ENCODE measurements at places on chromosomes 3 and 15.

GRCh38 chr15:62913246-62913645 is 129.3 kb upstream of the TPM1 start:
- DNase-seq = no peak

DNA sequence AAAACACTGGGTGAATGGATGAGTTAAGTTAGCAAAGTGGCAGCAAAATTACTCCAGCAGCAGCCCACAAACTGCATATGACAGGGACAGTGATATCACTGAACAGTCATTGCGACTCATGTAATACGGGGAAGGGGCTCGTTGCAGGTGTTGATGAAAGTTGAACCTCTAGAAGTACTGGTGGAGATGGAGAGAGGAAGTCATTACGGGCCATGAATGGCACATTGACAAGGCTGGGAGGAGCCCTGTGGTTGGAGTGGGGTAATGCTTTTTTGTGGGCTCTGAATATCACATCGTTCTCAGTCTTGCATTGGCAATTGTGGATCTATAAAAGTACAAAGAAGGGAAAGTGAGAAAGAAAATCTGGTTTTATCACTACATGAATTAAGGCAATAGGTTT is 278.1 kb downstream of the ZPLD1 start:
- DNase-seq = no peak

DNA sequence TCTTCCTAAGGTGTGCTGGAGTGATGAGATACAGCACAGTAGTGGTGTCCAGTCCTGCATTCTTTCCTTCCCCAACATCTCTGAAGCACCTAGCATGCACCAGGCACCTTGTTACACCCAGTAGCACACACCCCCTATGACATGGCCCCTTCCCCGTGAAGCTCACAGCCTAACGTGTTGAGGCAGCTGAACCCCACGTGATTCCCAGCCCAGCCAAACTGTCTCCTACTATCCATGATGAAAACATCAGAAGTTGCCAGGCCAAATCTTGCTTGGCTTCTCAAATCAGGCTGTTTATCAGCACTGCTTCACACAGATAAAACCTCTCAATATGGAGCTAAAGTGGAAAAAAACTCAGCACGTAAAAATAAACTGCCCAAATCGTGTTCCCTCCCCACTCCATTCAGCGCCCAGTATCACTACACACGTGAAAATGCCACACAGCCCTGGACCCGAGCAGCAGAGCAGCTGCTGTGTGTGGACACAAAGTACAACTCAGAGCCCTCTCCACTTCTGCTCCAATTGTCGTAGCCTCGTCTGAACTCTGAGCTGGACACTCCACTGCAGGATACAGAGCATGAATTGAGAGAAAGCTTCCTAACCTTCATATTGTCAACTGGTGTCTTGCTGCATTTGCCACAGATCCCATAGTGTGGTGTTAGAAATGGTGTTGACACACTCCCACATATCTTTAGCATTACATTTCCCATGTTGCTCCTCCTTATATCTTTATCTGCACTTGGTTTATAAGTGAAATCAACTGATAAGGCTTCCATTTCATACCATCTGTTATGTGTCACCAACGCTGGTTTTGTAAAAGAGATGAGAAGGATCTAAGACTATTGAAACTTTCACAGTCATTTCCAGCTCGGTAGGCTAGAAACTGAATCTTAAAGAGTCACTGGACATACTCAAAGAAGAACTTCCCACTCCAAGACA is 279.8 kb downstream of the RORA start:
- no peak for DNase-seq

DNA sequence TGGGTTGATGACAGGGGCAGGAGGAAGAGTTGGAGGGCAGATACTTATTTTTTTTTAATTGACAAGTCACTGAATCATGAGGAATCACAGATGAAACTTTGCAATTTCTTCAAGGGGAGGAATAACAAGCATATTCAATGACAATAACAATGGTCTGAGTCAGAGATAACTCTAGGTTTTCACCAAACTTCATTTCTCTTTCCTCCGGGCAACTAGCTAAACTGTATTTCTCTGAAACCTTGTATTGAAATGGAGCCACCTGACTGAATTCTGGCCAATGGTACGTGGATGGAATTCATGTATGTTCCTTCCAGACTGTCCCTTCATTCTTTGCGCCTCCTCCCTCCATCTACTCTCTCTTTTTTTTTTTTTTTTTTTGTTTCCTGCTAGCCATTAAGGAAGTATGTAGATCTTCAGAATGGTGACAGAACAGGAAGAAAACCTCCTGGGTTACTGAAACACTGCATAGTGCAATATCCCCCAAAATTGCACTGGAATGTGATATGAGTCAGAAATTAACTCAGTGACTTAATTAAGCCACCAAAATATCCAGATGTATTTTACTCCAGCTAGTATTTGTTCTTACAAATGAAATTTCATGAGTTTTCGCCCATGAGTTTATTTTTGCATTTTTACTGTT is 495.4 kb downstream of the OTOL1 start:
- DNase-seq = no peak

DNA sequence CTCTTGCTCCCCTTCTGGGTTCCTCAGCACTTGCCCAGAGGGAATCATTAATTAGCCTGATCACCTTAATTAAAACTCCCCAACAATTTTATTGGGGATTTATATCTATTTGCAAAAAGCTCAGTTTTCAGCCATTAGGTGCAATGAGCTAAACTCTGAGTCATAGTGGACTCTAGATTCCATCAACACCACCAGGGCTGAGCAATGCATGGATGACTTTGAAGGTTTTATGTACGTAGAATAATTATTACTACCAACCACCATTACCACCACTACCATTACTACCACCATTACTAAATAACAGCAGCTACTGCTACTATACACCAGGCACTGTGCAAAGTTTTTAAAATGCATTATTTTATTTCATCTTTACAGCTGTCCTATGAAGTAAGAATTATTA is 81.2 kb downstream of the ZNF621 start:
- no peak for DNase-seq

GRCh38 chr3:101725194-101725889 is 928 bp downstream of the CEP97 start:
- DNase-seq = peak; percentile 60

DNA sequence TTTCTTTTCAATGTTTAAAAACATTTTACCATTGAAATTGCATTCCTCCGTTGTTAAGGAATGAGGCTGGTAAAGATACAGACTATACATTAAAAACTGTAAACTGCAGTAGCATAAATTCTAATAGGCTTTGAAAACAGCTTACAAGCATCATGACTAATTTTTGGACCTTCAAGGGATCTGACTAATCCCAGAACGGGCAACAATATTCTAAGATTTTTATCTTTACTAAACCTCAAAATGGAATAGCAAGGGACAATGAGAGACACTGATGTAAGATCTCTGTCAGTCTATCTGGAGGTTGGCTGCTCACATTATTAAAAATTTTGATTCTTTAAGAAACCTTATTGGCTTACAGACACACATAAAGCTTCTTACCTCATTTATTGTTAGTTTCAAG is 74.7 kb downstream of the BTD start:
- DNase-seq = no peak
